Fibroblast of skin of right biceps (primary cell): ENCODE measurements at places on chromosomes 16 and 17.

- DNase-seq = no peak
These were observed 213.9 kb downstream of the MRTFB start for GRCh38 chr16:14284930-14285512.

DNA sequence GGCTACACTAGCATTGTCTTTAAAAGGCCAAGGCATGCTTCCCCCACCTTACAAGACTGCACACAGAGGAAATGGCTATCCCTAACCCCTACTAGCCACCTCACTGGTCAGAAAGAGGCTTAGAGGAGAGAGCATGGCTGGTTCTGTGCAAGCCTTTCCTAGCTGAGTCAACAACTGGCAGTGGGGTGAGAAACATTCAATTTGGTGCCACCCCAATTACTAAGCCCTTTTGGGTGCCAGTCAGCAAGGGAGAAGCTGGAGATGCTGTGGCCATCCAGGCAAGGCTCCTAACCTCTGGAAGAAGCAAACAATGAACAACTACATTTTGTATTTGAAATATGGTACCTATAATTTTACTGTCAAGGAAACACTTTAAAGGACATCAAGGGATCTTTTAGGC, 4.7 kb upstream of the KAT7 start:
- DNase-seq = no peak

- DNase-seq = peak; percentile 65
These were observed 332.0 kb downstream of the CBLN1 start for GRCh38 chr16:48949636-48950035.

DNA sequence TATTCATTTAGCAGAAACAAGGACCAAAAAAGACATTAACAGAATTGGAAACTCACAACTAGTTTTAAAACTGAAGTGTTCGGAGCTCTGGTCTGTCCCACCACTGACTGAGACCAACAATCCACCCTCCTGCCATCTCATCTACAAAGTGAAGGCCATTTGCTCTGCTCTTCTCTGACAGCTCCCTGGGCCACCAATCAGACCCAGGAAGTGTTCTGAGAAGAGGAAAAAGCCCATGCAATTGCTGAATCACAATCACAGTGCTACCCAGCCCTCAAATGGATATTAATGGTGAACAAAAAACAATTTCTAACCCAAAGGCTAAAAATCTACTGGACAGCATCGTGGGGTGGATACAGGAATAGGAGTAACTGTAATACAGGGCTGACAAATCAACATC, 2.1 kb downstream of the RPL23 start:
- no peak for DNase-seq

- no peak for DNase-seq
These were observed 13.5 kb upstream of the MYH10 start for GRCh38 chr17:8643855-8644506.

DNA sequence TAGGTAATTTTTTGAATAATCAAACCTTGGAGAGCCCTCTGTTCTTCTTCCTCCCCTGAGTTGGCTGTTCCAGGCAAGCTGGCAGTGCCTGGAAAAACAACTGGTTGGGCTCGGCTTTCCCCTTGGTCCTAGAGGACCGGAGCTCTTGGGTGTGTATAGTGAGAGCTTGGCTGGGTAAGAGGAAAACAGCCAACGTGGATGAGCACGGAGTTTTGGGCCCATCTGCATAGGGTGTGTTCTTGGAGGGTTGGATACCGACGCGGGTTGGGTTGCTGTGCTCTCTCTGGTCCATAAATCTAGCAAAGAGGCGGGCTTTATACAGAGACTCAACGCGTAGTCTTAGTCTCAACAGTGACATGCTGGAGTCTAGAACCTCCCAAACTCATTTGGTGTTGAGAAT, 23.2 kb downstream of the ITGB3 start:
- peak; percentile 92 for DNase-seq

- peak; percentile 63 for DNase-seq
These were observed 7.6 kb upstream of the IRX5 start for GRCh38 chr16:54923055-54923473.

DNA sequence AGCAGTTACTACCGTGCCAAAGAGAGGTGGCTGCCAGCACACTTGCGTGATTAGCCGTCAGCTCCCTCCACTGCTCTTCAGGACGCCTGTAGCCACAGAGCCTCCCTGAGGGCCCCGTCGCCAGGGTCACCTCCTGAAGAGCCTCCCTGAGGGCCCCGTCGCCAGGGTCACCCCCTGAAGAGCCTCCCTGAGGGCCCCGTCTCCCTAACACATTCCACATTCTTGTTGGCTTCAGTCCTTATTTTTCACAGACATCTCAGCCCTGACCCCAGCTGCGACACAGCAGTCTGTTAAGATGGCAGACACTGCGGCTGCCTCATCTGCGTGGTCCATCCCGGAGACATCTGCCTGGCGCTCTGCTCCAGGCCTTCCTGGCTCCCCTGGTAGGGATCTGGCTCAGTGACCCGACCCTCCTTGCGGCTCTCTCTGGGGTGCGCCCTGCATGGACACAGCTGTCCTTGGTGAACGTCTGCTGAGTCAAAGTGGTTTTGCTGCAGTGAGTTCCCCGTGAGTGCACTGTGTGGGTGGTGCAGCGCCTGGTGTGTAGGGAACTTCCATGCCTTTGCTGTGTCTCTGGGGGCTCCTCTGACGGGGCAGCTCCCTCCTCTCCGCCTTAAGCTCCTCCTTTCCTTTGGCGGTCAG, 11.4 kb downstream of the ACSF3 start:
- no peak for DNase-seq

- DNase-seq = no peak
These were observed 2.3 kb upstream of the GRB2 start for GRCh38 chr17:75407655-75408352.

DNA sequence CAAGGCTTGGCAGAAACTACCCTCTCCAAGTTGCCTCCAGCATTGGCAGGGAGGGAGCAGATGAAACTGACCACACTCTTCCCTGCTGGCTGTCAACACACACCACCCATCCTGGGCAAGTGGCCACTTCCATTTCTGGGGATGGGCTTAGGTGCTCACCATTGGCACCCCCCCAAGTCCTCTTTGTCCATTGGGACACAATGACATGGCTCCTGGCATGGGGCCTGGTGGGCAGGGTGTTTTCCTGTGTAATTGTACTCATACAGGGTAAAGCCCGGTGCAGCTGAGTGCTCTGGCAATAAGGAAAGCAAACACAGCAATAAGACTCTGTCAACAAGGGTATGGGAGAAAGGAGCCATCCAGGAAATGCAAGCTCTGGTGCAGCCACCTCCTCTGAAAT, 22.6 kb downstream of the SCNN1B start:
- DNase-seq = no peak

GRCh38 chr17:33970279-33970678, 284.8 kb upstream of the CCL2 start:
- no peak for DNase-seq

GRCh38 chr16:12546918-12547607, 256.6 kb downstream of the CPPED1 start:
- no peak for DNase-seq

- DNase-seq = no peak
These were observed 205.2 kb upstream of the CHMP6 start for GRCh38 chr17:80786470-80786869.

DNA sequence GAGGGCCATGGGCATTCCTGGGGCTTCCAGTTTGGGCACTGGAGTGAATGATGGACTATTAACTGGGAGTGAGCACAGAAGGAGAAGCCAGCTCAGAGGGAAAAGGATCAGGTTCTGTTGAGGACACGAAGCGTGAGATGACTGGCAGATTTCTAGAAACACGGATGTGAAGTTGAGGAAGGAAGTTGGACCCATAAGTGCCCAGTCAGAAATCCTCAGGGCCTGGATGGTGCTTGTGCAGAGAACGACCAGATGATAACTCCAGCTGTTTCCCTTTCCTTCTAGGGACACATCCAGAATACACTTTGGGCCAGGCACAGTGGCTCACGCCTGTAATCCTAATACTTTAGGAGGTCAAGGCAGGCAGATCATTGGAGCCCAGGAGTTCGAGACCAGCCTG, 23.3 kb upstream of the ANKRD40CL start:
- DNase-seq = no peak

DNA sequence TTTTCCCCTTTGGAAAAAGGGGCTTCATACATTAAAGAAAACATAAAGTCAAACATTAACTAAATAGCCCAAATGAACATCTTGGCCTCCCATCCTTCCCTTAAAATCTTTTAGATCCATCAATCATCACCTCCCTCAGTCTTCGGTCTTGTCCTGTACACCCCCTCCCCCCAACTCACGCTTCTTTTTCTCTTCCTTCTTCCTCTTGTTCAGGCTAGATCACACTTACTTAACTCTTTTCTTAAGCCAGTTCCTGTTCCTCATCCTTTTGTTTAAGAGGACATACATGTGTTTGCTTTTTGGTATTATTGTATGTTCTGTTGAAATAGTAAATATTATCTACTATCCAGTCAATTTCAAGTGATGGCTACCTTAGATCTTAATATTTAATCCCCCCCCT, 5.5 kb downstream of the MFSD6L start:
- no peak for DNase-seq

DNA sequence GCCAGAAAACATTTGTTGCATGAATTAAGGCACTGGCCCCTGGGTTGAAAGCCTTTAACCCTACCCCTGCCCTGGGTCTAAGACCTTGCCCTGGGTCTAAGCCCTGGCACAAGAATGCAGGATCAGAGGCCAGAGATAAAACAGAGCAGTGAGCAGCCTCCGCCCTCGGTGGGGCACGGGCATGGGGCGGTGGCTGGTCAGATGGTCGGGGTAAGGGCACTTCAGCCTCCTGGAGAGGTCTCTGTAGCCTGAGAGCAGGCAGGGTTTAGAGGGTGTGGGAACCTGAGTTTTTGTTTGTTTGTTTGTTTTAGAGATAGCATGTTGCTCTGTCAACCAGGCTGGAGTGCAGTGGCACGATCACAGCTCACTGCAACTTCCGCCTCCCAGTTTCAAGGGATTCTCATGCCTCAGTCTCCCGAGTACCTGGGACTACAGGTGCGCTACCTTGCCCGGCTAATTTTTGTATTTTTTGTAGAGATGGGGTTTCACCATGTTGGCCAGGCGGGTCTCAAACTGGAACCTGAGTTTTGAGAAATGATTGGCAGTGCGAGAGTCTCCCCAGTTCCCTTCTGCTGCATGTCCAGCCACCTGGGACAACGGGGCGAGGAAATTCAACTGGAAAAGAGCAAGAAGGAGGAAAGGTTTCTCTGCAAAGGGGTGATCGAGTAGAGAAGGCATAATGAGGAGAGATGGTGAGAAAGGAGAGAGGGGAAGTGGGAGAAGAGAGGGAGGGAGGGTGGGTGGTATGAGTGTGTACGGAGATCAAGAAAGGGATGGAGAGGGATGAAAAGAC, 27.7 kb downstream of the TNS4 start:
- DNase-seq = no peak

DNA sequence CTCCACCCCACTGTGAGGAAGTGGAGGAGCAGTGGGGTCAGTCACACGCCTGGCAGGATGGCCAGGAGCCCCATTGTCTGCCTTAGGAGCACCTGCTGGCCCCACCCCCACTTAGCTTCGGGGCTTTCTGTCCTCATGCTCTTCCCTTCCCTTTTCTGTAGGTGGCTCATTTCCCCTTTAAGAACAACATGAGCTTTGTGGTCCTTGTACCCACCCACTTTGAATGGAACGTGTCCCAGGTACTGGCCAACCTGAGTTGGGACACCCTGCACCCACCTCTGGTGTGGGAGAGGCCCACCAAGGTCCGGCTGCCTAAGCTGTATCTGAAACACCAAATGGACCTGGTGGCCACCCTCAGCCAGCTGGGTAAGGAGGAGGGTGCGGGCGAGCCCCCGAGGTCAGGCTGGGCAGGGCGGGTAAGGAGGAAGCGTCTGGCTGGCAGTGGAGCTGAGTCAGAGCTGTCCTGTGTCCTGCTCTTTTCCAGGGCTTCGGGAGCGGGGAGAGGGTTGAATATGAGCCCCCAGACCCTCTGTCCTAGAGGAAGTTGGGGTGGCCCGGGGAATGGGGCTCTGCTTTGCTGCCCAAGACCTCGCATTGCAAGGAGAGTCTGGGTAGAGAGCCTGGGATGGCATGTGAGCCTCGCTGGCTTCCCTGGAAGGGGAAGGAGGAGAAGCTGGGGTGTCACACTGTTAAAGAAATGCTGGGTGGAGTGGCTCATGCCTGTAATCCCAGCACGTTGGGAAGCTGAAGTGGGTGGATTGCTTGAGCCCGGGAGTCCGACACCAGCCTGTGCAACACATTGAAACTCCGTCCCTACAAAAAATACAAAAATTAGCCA, 9.2 kb upstream of the SERPINF1 start:
- DNase-seq = no peak

GRCh38 chr17:39147221-39148185, 3.9 kb downstream of the PLXDC1 start:
- DNase-seq = no peak

- no peak for DNase-seq
These were observed 24.1 kb upstream of the IL21R start for GRCh38 chr16:27377666-27378485.
